ENCODE measurements at places on chromosomes 4 and X.

DNA sequence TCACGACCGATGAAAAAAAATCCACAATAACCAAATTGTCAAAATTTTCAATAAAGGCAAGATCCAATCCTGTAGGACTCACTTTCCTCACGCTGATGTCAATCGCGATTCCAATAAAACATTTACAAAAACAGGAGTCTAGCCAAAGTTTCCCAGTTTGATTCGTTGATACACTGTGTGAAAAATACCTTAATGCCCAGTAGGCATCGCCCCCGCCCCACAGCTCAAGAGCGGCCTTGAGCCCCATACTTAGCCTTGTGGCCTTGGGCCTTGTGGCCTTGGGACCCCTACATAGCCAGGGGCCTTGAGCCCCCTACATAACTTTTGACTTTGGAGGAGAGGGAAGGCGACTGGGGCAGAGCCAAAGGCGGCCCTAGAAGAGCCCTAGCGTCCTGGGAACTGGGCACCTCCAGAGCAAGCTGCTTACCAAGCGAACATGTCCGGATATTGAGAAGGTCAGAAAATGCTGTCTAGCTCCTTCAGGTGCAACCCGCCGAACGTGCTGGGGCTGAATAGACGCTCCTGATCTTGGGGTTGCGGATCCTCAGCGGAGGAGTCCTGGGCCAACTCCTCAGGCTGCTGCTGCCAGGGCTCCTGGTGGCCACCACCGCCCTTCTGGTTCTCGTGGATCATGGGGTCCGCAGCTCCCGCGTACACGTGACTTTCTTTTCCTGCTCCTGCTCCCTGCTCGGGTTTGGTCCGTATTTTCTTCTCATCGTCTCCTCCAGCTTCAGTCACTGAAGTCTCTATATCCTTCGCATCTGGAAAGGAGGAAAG, 62.9 kb downstream of the RHOXF2B start:
- no peak for DNase-seq

- DNase-seq = no peak
Measured at GRCh38 chrX:154481911-154482601, 3.0 kb upstream of the LAGE3 start.

DNA sequence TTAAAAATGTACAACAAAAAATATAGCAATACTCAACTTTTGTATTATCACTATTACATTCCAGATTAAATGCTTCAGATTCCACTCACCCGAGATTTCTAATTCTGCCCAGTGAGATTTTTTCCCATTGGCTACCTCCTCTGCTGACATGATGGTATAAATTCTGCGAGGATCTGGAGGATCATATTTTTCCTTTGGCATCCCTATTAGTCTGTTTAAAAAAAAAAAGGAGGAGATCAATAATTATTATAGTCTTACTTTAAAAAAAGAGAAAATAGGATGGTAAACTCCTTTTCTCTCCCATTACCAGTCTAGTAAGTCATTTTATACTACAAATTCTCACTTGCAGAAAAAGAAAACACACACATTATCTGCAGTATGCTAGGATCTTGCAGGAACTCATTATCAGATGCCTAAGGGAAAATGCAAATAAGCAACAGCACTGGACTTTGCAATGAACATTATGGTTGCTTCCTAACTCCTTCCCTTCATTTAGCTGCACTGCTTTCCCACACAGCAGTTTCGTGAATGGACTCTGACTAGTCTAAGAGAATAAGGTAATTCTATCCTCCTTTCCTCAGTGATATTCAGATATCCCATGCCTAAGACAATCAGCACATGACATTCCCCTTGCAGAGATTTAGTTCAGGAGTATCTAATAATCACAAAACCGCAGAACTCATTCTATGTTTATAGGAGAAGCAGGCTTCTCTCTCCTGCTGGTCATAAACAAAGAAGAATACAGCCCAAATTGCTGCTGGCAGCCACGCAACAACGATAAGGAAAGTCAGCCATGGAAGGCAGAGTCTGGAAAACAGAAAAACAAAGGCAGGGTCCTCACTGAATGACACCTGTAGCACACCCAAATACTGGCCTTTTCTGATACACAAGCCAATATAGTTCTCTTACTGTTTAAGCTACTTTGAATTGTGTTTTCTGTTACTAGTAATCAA, 42.7 kb downstream of the CNOT6L start:
- no peak for DNase-seq

DNA sequence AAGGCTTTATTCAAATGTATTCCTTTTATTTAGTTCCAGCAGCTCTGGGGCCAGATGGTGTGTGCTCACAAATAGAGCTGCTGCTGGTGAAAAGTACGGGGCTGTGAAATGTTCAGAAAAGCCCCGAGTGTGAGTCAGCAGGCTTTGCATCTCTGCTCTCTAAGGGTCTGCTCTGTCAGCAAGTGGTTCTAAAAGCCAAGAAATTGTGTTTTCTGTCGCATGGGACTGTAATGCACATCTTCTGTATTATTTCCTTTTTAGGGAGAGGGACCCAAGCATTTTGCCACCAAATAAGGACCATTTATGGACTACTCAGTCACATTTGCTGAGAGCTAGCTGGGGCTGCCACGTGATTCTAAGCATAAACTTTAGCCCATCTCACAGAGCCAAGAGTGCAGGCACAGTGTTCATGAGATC, 82.9 kb upstream of the NHS start:
- no peak for DNase-seq

DNA sequence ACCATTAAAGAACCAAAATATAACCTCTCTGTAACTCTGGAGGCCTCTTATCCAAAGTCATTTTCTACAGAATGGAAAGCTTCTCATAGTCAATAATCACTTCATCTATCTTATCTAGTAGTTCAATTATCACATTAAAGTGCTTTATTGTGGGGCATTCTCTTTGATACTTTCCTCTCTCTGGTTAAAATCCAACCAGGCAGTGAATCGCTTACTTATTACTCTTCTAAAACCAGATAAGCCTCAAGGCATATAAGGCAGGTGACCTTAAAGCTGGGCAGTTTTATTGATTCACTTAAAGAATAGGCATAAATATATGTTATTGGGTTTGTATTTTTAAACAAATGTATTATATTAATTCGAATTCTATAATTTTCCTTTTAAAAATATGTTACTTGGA, 2162.1 kb upstream of the TENM3 start:
- no peak for DNase-seq

GRCh38 chrX:57241967-57242366, 44.5 kb upstream of the FAAH2 start:
- DNase-seq = no peak

DNA sequence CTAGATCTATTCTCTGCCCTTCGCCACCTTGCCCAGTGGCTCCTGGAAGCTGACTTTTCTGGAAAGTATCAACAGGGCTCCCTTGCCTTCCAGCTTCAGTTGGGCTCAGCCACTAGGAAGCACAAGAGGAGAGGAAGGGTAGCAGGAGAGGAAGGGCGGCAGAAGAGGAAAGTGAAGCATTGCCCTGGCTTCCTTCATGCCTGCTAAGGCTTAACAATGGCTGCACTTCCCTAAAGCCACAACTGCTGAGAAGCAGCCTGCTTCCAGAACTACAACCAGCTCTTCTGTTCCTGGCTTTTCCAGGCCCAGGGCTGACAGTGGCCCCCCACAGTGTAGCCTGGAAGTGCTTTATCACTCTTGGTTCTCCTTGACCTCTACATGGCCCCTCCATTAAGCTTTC, 29.1 kb upstream of the PGM2 start:
- DNase-seq = no peak

DNA sequence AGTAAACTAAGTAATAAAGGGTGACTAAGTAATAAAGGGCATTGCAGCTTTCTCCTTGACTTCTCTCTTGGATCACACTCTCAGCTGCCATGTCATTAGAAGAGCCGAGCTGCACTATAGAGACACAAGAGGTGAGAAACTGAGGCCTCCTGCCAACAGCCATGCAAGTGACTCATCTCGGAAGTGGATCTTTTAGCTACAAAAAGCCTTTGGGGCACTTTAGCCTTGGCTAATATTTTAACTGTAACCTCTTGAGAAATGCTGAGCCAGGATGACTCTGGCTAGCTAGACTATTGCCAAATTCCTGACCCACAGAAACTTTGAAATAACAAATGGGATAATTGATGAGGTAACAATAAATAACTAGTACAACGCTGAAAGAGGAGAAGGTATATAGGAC, 1.5 kb upstream of the NEIL3 start:
- no peak for DNase-seq

DNA sequence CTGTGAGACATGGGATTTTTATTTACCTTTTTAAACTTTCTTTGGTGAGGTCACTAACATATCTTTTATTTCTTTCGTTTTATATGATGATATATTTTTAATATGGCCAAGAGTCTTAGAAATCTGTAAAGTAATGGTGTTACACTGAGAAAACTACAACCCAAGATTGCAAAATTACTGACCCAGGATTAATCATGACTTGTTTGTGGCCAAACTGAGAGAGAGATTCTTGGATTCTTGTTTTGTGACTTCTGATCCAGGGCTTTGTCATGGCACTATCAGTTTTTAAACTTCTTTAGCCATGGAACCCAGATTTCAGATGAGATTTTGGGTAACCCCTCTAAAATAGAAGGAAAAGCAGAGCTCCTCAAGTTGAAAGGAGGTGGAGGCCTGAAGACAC, 42.0 kb downstream of the SGMS2 start:
- no peak for DNase-seq

GRCh38 chr4:117965622-117966021, 68.7 kb upstream of the NDST3 start:
- DNase-seq = no peak

DNA sequence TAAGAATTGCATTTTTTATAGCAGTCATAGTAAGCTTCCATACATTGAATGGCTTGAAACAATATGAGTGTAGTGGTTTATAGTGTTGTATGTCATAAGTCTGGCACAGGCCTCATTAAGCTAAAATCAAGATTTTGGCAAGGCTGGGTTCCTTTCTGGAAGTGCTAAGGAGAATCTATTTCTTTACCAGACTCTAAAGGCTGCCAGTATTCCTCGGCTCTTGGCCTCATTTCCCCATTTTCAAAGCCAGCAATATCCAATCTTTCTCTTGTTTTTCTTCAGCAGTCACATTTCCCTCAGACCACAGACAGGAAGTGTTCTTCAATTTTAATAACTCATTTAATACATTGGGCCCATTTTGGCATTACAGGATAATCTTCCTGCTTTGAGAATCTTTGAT, 1155.5 kb upstream of the PABPC4L start:
- DNase-seq = no peak

GRCh38 chr4:108833046-108833445, 70.2 kb upstream of the ETNPPL start:
- DNase-seq = no peak

- no peak for DNase-seq
Measured at GRCh38 chr4:53232371-53232770, 133.5 kb downstream of the SCFD2 start.

GRCh38 chr4:113584407-113585150, 177.0 kb downstream of the CAMK2D start:
- no peak for DNase-seq

GRCh38 chr4:76850010-76850441, 47.9 kb downstream of the SOWAHB start:
- no peak for DNase-seq

- no peak for DNase-seq
Measured at GRCh38 chr4:129747756-129748155, 651.8 kb downstream of the C4orf33 start.

DNA sequence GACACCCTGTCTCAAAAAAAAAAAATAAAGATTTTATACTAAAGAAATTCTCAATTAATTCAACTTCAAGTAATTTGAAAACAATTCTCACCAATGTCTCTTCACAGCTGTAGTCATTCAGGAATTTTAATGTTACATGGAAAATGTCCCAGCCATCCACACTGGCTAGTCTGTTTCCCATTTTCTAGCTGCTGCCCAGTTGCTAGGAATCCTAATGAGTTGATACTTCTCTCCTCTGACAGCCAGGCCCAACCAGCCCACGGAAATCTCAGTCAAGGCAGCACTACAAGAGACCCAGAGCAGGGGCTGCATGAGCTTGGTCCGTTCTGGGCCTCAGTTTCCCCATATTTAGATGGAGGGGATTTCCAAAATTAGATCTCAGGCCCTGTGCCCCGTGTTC, 59.1 kb downstream of the CASP3 start:
- DNase-seq = no peak

DNA sequence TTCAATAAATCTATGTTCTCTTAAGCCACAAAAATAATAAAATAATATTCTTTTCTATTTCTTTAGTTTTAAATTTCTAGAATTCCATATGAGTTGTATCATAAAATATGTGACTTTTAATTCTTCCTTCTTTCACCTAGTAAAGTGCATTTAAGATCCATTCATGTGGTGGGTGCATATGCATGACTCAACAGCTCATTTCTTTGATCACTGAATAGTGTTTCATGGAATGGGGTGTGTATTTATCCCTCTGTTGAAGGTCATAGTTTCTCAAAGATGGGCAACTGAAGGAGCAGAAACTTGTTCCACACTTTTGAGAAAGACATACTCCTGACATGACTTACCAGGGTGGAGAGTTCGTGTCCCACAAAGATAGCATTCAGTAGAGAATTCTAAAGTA, 1230.3 kb upstream of the AGA start:
- DNase-seq = no peak

DNA sequence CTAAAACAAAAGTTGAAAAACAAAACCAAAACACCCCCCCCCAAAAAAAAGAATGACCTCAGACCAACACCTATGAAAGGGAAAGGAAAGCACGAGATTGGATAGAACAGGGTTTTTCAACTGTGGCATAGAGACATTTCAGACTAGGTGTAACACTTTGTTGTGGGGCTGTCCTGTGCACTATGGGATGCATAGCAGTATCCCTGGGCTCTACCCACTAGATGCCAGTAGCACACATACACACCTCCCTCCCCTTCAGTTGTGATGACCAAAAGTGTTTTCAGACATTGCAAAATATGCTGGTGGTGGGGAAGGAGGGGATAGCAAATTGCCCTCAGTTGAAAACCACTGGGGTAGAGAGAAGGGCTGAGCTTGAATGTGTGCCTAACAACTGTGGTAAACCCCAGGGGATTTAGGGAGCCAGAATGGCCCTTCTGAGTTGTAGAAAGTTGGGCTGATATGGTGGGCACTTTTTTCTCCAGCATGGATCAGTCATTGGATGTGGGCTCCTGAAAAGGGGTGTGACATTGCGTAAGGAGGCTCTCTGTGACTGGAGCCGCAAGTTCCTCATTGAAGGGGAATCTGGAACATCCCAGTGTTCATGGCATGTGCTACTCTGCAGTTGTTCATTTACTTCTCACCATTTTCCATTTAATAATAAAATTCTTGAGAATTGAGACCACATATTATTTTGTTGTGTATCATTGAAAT, 8.8 kb upstream of the GEMIN8 start:
- DNase-seq = no peak

GRCh38 chr4:173532725-173533511, 2.9 kb upstream of the HAND2 start:
- DNase-seq = no peak

DNA sequence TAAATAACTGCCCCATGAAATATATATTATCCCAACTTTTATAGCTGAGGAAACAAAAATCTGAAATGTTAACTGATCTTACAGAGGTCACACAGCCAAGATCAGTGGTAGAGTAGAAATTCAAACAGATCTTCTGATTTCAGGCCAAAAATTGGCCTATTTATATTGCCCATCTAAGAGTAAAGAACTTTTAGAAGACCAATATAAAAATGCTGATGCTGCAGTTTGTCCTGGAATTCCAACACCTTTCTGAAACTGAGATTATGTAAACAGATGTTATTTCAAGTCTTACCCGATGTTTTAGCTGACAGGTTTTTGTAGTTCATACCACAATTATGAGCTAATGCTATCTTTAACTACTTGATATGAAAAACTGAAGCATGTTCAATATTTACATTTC, 51.1 kb downstream of the SPANXN3 start:
- DNase-seq = no peak
